ENCODE measurements at places on chromosomes 6 and 20. TPM values are rescaled to one million over a fixed set of nuclear protein-coding genes. Genes with fewer than 3 reads are reported as not detected.
A peak's percentile ranks its signal among the peaks of the same experiment; 100 is the strongest.

The LRP11 gene
- total RNA-seq = not detected

The PNISR gene
- total RNA-seq = 234 TPM

The RBPJL gene
- 0.22 TPM for total RNA-seq

The C20orf144 gene
- total RNA-seq = 0.22 TPM

The RIPOR3 gene
- total RNA-seq = 0.25 TPM

The SLC16A10 gene
- 16.5 TPM for total RNA-seq

The PTCRA gene
- not detected for total RNA-seq

The TRAPPC3L gene
- not detected for total RNA-seq

The SLC35D3 gene
- total RNA-seq = not detected

The TRIM40 gene
- total RNA-seq = not detected

The SOX4 gene
- 2.1 TPM for total RNA-seq

DNA sequence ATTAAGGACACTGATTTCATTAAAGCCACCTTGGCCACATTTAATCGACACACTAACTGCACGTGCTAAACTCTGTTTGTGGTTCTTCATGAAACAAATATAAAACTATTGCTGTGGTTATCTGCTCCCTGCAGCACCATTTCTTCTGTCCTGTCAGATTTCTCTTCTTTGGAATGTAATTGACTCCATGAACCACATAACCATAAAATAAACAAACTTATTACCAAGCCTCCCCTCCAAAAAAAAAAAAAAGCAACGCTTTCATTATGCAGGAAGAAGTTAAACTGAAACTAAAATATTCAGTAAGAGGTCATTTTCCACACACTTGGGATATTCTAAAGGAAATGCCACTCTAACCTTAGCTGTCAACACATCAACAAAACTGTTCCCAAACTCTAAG is 319.1 kb upstream of the NT5E start:
- H3K27ac ChIP-seq = no peak overlapping the region
- H3K4me3 ChIP-seq = no peak overlapping the region
- no peaks in the 10 kb centered on the region for H3K4me1 ChIP-seq
- no peak for DNase-seq
- no peaks in the 10 kb centered on the region for H3K36me3 ChIP-seq

GRCh38 chr6:87738000-87738399 is 36.0 kb upstream of the AKIRIN2 start:
- H3K27ac ChIP-seq = peak overlapping the region; percentile 8
- no peaks in the 10 kb centered on the region for H3K27me3 ChIP-seq

- no peaks in the 10 kb centered on the region for H3K4me1 ChIP-seq
- H3K4me3 ChIP-seq = no peak overlapping the region
- no peak for DNase-seq
- no peak overlapping the region for H3K27ac ChIP-seq
Observed at GRCh38 chr20:13424174-13424833, 203.2 kb downstream of the ISM1 start.

GRCh38 chr20:49890471-49891361 is 24.6 kb downstream of the SPATA2 start:
- no peak overlapping the region for H3K27ac ChIP-seq
- H3K4me1 ChIP-seq = peaks cover 21% of the 10 kb centered on the region
- H3K36me3 ChIP-seq = peaks cover 19% of the 10 kb centered on the region
- no peaks in the 10 kb centered on the region for H3K27me3 ChIP-seq

- DNase-seq = no peak
- H3K36me3 ChIP-seq = no peaks in the 10 kb centered on the region
- H3K27me3 ChIP-seq = no peaks in the 10 kb centered on the region
- H3K27ac ChIP-seq = no peak overlapping the region
- no peak overlapping the region for H3K4me3 ChIP-seq
Observed at GRCh38 chr6:20198775-20199174, 13.5 kb downstream of the MBOAT1 start.

GRCh38 chr6:139551376-139551775 is 176.9 kb upstream of the CITED2 start:
- no peak overlapping the region for H3K27ac ChIP-seq
- no peaks in the 10 kb centered on the region for H3K4me1 ChIP-seq
- H3K27me3 ChIP-seq = no peaks in the 10 kb centered on the region

- H3K4me3 ChIP-seq = no peak overlapping the region
- no peaks in the 10 kb centered on the region for H3K4me1 ChIP-seq
- no peaks in the 10 kb centered on the region for H3K36me3 ChIP-seq
- H3K27ac ChIP-seq = no peak overlapping the region
Observed at GRCh38 chr6:161415302-161415855, 141.5 kb upstream of the AGPAT4 start.

GRCh38 chr6:147678253-147678652 is 169.8 kb downstream of the SAMD5 start:
- H3K36me3 ChIP-seq = no peaks in the 10 kb centered on the region
- DNase-seq = no peak
- H3K4me1 ChIP-seq = no peaks in the 10 kb centered on the region
- H3K27me3 ChIP-seq = no peaks in the 10 kb centered on the region

- H3K27me3 ChIP-seq = no peaks in the 10 kb centered on the region
- H3K4me1 ChIP-seq = peaks cover 62% of the 10 kb centered on the region
- no peak for DNase-seq
- H3K36me3 ChIP-seq = peaks cover 29% of the 10 kb centered on the region
- peak overlapping the region; percentile 69 for H3K27ac ChIP-seq
Observed at GRCh38 chr6:31354864-31355582, 2.0 kb downstream of the HLA-B start.

GRCh38 chr6:110841266-110841665 is 26.0 kb upstream of the CDK19 start:
- H3K36me3 ChIP-seq = no peaks in the 10 kb centered on the region
- no peak overlapping the region for H3K27ac ChIP-seq
- H3K4me3 ChIP-seq = no peak overlapping the region

DNA sequence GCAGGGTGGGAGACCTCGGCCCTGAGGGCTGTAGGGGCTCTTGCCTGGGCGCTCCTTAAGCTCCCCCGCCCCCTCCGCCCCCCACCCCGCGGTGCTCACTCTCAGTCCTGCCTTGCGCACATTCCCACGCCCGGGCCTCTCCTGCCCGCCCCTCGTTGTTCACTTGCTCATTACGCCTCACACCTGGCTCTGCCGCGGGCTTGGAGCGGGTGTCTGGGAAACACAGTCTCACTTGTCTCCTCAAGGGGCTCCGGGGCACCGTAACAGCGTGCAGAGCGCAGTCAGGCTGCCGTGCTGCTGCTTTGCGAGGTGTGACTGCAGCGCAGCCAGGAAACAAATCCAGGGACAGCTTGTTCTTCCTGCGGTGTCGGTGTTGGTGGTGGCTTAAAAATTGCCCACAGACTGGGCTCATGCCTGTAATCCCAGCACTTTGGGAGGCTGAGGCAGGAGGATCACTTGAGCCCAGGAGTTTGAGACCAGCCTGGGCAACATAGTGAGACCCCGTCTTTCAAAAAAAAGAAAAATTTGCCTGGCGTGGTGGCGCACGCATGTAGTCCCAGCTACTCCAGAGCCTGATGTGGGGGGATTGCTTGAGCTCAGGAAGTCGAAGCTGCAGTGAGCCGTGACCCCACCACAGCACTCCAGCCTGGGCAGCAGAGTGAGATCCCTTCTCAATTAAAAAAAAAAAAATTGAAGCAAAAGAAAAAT is 4.6 kb downstream of the NPBWR2 start:
- peaks cover 9% of the 10 kb centered on the region for H3K36me3 ChIP-seq
- DNase-seq = no peak
- H3K4me3 ChIP-seq = no peak overlapping the region
- no peaks in the 10 kb centered on the region for H3K27me3 ChIP-seq
- H3K27ac ChIP-seq = no peak overlapping the region

- H3K4me3 ChIP-seq = no peak overlapping the region
- H3K27ac ChIP-seq = peak overlapping the region; percentile 59
- H3K36me3 ChIP-seq = peaks cover 4% of the 10 kb centered on the region
- H3K4me1 ChIP-seq = peaks cover 14% of the 10 kb centered on the region
- H3K27me3 ChIP-seq = no peaks in the 10 kb centered on the region
Observed at GRCh38 chr6:35611240-35611639, 77.5 kb downstream of the FKBP5 start.

- H3K27ac ChIP-seq = no peak overlapping the region
- no peaks in the 10 kb centered on the region for H3K4me1 ChIP-seq
- H3K4me3 ChIP-seq = no peak overlapping the region
- no peak for DNase-seq
- H3K36me3 ChIP-seq = no peaks in the 10 kb centered on the region
Observed at GRCh38 chr6:51360287-51360686, 541.6 kb downstream of the TFAP2B start.

DNA sequence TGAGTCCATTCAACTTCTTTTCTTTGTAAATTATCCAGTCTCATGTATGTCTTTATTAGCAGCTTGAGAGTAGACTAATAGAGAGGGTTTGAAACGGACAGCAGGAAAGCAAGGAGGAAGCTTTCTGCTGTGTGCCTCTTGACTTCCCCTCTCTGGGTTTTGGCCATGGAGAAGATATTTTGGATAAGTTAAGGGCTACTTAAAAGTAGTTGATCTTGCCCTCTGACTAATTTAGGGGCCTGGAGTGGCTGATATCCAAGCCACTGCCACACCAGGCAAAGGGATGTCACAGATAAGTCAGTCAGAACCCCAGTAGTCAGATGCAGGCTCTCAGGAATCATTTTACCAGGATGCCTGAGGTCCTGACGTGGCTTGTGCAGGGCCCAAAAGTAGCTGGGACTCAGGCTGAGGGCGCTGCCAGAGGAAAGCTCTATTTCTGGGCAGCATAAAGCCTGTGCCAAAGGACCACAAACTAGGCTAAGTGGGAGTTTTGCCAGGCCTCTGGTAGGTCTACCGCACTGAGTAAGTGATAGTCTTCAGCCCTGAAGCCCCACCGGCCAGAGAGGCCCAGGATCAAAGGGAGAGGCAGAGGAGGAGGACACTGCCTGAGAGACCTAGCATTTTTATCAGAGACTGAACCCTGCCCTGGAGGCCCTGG is 41.6 kb upstream of the IYD start:
- H3K4me1 ChIP-seq = no peaks in the 10 kb centered on the region
- DNase-seq = no peak
- no peaks in the 10 kb centered on the region for H3K36me3 ChIP-seq
- H3K27me3 ChIP-seq = peaks cover 12% of the 10 kb centered on the region
- H3K27ac ChIP-seq = no peak overlapping the region
- H3K4me3 ChIP-seq = no peak overlapping the region

DNA sequence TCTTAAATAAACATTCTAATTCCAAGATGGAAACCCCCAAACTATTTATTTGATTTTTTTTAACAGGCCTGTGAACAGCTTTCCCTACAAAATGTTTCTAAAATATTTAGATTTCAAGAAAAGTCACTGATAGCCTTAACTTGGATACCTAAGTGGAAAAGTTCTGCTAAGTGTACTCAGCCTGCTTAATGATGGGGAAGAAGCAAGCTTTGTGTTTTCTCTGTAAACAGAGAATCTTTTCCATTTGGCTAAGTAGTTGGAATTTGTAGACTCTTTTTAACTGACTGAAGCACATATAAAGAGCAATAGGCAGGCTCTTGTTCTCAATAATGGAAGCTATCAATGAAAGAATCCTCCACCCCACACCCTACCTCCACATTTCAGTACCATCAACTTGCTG is 108.2 kb downstream of the KIF6 start:
- H3K27me3 ChIP-seq = no peaks in the 10 kb centered on the region
- H3K27ac ChIP-seq = no peak overlapping the region
- no peaks in the 10 kb centered on the region for H3K36me3 ChIP-seq
- H3K4me1 ChIP-seq = no peaks in the 10 kb centered on the region

DNA sequence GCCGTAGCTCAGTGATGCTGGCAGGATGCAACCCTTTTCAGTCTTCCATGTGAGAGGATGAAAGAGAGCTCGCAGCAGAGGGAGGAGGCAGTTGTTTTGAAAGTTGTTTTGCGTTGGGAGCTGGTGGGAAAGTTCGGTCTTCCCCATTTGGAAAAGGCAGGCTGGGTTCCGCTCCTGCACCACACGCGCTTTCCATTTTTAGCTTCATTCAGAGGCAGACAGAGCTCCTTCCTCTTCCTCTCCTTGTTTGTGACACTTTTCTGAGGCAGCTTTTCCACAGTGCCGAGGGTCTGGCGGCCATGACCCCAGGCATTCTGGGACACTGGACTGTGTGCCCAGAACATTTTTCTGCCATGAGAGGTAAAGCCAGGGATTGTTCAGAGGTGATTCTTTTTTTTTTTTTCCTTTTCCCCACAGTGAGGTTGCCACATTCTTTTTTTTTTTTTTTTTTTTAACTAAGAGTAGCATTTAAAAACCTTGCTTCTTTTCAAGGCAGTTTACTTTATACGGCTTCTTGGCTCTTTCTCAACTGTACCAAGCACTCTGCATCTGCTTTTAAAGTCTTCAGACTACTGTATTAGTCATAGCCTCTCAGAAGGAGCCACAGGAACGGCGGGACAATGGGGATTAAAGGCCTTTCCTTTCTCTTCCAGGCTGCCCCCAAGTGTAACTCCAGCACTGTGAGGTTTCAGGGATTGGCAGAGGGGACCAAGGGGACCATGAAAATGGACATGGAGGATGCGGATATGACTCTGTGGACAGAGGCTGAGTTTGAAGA is 1.6 kb downstream of the PRDM1 start:
- no peaks in the 10 kb centered on the region for H3K36me3 ChIP-seq
- peak overlapping the region; percentile 47 for H3K4me3 ChIP-seq
- peak overlapping the region; percentile 19 for H3K27ac ChIP-seq
- peaks cover 3% of the 10 kb centered on the region for H3K27me3 ChIP-seq
- DNase-seq = no peak
- H3K4me1 ChIP-seq = peaks cover 41% of the 10 kb centered on the region

DNA sequence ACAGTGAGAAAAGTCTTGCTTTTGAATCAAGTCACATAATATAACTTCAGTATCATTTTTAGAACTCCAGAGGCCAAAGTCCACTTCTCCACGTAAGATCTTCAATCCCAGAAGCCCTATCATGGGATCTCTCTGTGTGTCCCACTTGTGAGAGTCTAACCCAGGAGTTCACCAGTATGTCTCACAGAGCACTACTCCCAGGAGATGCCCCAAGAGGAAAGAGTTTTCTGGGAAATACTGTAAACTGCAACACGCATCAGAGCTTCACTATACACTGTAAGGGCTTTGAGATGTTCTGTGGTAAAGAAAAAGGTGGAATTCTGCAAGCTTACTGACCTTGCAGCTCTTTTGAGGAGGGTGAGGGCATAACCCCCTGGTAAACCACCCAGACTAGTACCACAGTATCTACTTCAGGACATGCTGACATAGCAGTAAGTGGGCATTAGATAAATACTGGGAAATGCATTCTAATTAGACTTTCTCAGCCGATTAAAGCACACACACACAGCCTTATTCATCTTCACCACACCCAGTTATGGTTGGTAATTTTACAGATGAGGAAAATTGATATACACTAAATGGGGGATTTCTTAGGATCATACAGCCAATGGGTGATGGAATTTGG is 12.3 kb downstream of the DCBLD1 start:
- no peaks in the 10 kb centered on the region for H3K4me1 ChIP-seq
- no peak overlapping the region for H3K27ac ChIP-seq
- H3K36me3 ChIP-seq = no peaks in the 10 kb centered on the region
- no peak for DNase-seq
- no peaks in the 10 kb centered on the region for H3K27me3 ChIP-seq
- H3K4me3 ChIP-seq = no peak overlapping the region

DNA sequence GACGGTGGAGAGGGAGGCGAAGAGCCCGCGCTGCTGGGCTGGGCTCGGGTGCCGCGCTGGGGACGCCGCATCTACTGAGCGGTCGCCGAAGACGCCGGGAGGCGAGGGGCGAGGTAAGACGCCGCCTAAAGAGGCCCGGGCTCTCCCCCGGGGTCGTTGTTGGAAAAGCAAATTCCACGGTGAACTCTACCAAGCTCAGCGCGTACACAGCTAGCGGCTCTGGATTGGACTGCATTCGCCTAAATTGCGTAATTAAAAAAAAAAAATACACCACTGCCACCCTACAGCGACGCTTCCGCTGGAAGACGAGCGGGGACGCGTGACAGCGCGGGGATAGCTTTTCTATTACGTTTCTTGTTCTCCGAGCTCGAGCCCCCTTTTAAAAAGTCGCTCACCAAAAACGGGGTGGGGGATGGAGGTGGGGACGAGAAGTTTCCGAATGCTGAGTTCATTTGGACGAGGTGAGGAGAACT is 92.0 kb upstream of the PRDM1 start:
- peaks cover 35% of the 10 kb centered on the region for H3K4me1 ChIP-seq
- peaks cover 24% of the 10 kb centered on the region for H3K27me3 ChIP-seq
- H3K36me3 ChIP-seq = no peaks in the 10 kb centered on the region
- peak overlapping the region; percentile 68 for H3K4me3 ChIP-seq
- peak overlapping the region; percentile 87 for H3K27ac ChIP-seq
